ENCODE measurements at places on chromosomes 13 and 19.

- peak; percentile 47 for DNase-seq
Measured at GRCh38 chr13:59364641-59365085, 799.1 kb downstream of the DIAPH3 start.

GRCh38 chr19:42397263-42398166 lies 7.4 kb upstream of the CNFN start:
- DNase-seq: no peak

- DNase-seq: no peak
Measured at GRCh38 chr13:48220981-48221685, 11.9 kb upstream of the ITM2B start.

- DNase-seq: no peak
Measured at GRCh38 chr13:43924549-43925245, 45.0 kb downstream of the LACC1 start.

GRCh38 chr19:2060884-2061494 lies 9.9 kb upstream of the MKNK2 start:
- no peak for DNase-seq

DNA sequence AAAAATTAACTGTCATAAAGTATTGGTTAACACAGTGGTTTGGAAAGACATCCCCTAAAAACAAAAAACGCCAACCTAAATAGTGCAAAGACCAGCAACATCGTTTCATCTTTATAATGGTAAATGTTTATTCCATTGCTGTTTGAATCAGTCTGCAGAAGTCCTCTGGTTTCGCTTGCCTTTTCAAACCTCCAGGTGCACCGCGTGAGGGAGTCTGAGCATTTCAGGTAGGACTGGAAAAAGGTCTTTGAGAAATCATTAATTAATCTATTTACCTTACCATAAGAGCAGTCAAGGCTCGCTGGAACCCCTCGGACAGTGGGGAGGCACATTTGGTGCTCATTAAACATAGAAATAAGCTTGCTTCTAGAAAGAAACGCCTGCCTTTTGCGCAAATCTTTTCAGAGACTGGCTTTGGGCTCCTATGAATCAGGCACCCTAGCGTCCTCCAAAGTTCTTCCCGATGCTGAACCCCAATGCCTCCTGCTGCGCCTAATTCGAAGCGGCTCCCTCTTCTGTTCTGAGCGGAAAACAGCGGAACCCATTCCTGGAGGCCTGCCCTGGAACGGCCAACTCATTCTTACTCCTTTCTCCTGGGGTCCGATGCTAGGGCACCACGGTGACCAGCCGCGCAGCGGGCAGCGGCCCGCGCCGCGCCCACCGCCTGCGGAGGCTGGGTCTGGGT lies 951 bp upstream of the MTUS2 start:
- no peak for DNase-seq

DNA sequence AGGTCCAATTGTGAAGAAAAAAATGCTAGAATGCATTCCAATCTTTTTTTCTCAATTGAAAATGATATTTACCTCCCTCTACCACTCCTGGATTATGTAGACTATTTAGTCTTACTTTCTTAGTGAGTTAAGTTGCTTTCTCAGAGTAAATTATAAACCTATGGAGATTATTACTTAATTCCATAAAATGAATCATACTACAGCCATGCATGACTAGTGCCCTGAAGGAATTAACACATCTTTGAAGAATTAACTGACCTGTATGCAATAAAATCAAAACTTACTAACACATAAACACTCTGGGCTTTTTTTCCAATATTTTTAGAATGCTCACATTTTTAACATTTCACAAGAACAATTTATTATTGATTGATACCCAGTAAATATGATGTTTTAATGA lies 379.4 kb upstream of the DACH1 start:
- DNase-seq: no peak

GRCh38 chr19:46737761-46738171 lies 8.1 kb upstream of the FKRP start:
- no peak for DNase-seq

GRCh38 chr19:19193926-19194325 lies 1.9 kb downstream of the RFXANK start:
- no peak for DNase-seq

- no peak for DNase-seq
Measured at GRCh38 chr13:111789011-111789410, 277.9 kb upstream of the SOX1 start.

GRCh38 chr13:46507981-46508380 lies 45.0 kb upstream of the LRCH1 start:
- no peak for DNase-seq

DNA sequence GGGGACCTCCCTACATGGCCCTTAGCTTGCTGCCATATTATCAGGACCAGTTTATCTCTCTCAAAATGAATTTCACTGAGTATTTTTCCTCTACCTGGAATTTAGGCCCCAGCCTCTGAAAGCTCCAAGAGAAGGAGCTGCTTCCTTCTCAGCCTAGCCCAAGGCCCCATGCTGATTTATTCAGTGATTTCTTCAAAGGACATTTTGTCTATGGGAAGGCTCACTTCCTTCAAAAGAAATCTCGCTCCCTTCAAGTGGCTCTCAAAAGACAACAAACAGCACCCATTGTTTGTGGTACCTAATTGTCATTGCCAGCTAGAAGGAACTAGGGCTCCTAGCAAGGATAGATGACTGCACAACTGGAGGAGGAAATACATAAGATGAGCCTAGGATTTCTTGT lies 172.4 kb downstream of the SLC7A1 start:
- no peak for DNase-seq

DNA sequence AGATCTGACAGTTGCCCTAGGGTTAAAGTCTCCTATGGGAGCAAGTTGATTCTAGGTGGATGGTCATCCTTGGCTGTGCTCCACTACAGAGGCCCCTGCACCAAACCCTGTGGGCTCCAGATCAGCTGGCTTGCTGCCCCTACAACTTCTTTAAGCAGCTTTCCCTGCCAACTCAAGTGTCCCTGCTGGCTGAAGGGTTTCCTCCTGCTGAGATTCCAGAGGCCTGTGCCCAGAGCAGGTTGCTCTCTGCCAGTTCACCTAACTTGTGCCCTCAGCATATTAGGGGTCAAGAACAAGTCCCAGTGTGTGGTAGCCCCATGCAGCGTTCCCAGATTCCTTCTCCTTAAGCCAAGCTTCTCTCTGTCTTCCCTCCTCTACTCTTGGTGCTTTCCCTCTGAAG lies 85.6 kb downstream of the ZMYM2 start:
- no peak for DNase-seq

- DNase-seq: no peak
Measured at GRCh38 chr13:111322001-111322915, 1.8 kb downstream of the TEX29 start.

DNA sequence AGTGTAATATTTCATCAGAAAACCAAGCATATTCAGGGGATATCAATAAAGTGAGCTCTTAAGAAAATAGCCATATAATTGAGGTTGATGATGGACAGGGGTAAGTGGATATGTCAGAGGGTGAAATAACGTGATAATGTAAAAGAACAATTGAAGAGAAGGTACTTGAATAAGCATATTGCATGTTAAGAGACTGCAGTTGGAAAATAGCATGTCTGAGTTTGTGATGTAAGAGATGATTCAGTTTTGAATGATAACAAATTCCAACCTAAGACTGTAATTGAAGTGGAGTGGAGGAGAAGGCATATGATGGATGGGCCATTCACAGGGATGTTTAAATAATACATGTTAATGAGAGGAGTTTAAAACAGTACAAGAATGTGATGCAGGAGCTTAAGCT lies 1633.5 kb downstream of the SLITRK1 start:
- DNase-seq: no peak

GRCh38 chr13:40215311-40215710 lies 451.1 kb downstream of the FOXO1 start:
- no peak for DNase-seq

DNA sequence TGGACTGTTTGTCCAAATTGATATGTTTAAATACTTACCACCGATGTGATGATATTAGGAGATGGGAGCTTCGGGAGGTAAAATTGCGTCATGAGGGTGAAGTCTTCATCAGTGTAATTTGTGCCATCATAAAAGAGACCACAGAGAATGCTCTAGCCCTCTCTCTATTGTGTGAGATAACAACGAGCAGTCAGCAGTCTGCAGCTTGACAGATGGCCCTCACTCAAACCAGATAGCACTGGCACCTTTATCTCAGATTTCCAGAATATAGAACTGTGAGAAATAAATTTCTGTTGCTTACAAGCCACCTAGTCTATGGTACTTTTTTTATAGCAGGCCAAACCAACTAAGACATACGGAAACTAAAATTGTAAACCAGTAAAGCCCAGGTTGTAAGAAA lies 1718.9 kb upstream of the MIR17HG start:
- no peak for DNase-seq

- no peak for DNase-seq
Measured at GRCh38 chr13:67318860-67319259, 88.7 kb upstream of the PCDH9 start.

DNA sequence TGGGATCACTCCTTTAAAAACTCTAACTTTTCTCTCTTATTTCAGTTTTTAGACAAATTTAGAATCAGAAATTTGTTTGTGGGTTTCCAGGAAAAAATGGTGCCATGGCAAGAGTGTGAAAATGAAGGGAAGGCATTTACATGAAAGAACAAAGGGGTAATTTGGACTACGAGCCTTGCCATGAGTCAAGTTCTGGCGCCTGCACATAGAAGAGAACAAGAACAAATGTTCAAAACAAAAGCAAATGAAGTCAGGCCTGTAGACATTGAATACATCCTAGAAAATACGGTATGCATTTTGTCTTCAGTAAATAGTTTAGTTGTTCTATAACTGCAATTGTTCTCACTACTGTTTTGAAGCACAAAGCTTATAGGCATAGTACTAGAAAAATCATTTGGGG lies 1390.5 kb downstream of the EFNB2 start:
- DNase-seq: no peak

DNA sequence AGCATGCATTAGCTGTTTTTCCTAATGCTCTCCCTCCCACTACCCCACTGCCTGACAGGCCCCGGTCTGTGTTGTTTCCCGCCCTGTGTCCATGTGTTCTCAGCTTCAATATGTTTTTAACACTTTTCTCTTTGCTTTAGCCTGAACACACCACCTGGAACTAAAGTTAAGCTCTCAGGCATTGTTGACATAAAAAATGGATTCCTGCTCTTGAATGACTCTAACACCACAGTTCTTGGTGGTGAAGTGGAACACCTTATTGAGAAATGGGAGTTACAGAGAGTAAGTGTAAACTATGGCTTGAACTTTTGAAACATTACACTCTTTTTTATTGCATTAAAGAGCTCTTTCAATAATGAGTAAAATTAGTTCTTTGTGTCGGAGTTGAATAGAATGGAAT lies 70.1 kb downstream of the TDRD3 start:
- no peak for DNase-seq

DNA sequence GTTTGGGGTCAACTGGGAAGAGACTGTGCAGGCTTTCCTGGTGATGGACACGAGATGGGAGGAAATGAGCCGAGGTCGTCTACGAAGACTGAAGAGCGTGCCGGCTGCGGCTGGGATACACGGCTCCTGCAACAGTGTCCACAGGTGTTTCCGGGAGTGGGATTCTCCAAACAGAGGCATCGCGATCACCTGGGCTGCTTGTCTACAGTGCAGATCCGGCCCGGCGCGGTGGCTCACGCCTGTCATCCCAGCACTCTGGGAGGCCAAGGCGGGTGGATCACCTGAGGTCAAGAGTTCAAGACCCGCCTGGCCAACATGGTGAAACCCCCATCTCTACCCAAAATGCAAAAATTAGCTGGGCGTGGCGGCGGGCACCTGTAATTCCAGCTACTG lies 11.6 kb upstream of the SLC39A3 start:
- DNase-seq: no peak

- DNase-seq: no peak
Measured at GRCh38 chr19:18675779-18676178, 7.7 kb upstream of the CRTC1 start.

- no peak for DNase-seq
Measured at GRCh38 chr19:50739914-50740426, 16.8 kb downstream of the CLEC11A start.

DNA sequence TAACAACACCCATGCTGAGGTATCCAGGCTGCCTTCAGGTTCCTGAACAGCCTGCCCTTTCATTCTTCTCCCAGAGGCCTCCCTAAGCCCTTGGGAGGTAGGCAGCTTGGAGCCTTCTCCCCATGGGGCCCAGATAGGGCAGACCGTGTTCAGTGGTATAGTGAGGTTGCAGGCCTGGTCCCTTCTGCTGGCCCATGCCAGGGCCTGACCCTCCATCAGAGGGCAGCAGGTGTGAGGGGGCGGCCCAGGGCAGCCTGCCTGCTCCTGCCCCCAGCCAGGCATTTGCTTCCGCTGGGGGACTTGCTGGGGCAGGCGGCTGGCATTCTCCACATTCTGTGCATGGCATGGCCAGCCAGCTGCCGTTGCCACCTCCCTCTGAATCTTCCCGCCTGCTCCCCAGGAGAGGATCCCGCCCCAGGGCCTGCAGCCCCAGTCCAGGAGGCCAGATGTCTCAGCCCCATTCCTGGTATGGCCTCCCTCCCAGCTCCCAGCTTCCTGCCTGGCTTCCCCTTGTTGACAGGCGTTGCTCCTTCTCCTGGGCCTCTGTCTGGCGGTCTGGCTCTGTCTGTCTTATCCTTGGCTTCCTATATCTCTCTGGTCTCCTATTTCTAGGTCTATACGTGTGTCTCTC lies 8.9 kb downstream of the CIC start:
- peak; percentile 85 for DNase-seq

- no peak for DNase-seq
Measured at GRCh38 chr19:33291623-33292534, 10.5 kb downstream of the CEBPA start.

All from NCI-H446 (cell line).